ENCODE measurements at places on chromosomes 7 and 10.

DNA sequence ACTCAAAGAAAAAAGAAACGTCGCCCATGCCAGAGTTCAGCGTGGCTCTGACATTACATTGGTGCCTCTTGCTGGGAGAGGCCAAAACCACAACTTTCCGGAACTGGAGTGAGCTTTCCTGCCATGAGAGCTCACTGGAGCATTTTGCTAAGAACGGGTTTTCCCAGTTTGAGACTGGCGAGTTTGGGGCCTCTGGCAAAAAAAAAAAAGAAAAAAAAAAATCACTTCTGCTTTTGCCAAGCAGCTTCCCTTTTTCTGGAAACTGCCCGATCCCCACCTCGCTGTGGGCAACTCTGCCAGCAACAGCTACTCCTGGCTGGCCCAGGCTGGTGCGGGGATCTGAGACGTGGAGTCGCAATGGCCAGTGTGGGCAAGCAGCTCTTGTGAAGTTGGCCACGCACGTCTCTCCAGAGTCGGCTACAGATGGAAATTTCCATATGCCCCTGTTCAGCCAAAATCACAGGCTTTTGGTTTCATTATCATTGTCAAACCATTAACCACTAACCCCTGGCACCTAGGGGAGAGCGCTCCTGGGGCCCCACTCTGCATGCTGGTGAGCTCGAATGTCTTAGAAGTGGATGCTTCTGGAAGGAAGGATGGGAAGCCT, 25.7 kb downstream of the PRKAG2 start:
- DNase-seq: no peak

- peak; percentile 8 for DNase-seq
Measured at GRCh38 chr7:89623018-89623672, 531.1 kb upstream of the STEAP1 start.

DNA sequence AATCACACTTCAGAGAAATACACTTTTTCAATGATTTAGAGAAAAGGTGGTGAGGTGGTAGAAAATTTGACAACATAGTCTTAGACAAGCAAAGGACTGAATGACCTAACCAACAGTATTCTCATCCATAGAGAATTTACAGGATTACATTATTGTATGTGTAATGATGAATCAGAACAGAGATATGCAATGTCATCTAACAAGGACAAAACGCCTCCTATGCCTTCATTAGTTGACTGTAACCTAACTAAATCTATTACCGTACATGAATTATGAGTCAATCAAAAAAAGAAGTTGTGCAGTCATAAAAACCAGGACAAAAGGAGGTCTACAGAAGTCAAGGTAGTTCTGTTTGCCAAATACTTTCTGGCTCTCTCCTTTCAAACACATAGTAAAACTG, 66.5 kb downstream of the RAB11FIP2 start:
- DNase-seq: no peak

- DNase-seq: no peak
Measured at GRCh38 chr10:10432296-10433035, 585.2 kb upstream of the CELF2 start.

DNA sequence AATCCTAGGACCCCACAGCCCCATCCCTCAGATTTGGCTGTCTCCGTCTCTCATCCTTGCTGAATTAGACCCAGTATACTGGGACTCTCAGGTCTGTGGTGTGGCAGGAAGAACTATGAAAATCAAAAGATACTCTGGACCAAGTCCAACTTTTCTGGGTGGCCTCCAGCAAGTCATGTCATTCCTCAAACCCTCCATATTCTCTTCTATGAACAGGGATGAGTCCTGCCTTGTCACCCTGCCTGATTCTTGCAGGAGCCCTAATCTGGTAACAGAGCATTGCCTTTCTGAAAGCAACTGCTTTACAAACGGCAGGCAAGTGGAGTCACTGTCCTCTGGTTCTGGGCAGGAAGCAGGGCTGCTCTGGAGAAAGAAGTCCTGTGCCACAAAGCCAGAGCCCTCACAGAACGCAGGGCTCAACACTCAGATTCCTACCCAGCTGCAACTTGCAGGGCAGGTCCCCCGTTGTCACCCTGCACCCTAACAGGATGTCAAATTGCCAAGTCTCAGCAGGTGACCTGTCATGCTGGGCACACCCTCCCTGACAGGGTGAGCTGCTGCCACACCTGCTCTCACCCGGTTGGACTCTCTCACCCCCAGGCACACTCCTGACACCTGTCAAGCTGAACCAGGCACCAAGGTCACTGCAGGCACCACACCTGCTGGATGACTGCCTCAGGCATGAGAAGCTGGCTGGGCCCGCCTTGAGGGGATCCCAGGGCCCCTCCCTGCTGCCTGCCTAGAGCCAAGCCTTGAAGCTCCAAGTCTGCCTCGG, 227.7 kb downstream of the KCNMA1 start:
- no peak for DNase-seq

DNA sequence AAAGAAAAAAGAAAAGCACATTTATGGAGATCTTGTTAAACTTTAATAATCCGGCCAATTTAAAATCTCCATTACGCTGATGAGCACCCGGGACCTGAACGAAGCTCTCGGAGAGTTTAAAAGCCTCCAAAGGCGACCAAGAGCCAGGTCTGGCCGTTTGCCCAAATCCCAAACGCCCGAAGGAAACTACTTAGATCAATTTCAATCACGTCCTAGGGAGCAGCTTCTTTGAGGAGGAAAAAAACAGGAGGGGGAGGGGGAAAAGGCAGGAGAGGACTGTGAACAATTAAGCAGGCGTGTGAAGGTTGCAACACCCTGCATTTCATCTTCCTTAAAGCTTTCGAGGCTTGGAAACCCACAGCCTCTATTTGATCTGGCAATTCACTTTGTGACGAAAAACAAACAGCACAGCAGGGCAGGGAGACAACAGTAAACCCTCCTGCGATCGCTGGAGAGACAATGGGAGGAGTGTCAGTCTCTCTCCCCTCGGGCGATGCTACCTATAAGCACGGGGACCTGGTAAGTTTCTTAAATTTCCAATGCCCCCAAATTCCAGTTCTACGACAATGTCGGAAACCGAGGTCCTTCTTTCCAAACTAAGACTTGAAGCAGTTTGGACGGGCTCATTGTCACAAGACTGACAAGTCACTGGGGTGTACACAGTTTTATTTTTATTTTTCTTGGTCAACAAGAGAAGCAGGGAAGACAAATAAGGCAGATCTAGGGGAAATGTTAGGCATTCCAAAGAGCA, 1.2 kb downstream of the KLF6 start:
- DNase-seq: peak; percentile 42

DNA sequence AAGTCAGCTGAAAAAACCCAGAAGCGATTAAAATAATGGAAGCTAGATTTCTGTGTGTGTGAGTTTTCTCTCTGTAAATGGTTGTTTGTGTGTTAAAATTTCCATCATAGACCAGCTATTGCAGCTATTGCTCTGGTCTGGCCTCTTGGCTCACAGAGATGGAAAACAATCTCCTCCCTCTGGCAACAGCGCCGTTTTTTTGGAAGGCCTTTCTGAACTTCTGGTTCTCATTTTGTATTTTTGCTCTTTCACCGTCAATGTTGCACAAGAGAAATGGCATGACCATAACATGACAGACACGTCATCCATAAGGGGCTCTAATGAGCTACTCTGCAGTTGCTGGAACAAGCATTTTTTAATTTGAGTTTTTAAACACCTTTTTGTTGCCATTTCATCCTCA, 91.0 kb downstream of the CUBN start:
- DNase-seq: no peak

DNA sequence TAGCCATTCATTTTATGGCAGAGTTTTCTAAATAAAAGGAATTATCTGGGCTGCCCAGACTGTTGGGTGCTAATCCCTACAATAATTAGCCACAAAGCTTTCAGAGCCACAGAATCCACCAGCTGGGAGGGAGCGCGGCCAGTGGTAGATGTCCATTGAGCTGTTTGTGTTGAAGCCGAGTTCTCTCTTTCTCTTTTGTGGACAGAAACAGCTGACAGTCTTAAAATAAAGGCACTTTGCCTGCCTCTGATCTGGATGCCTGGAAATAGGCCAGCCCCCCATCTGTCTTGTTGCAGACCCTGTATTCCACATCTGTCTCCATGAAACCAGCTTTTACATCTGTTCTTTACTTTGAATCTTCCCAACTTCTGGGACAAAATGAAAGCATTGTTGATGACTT, 66.1 kb downstream of the MTPN start:
- DNase-seq: no peak

DNA sequence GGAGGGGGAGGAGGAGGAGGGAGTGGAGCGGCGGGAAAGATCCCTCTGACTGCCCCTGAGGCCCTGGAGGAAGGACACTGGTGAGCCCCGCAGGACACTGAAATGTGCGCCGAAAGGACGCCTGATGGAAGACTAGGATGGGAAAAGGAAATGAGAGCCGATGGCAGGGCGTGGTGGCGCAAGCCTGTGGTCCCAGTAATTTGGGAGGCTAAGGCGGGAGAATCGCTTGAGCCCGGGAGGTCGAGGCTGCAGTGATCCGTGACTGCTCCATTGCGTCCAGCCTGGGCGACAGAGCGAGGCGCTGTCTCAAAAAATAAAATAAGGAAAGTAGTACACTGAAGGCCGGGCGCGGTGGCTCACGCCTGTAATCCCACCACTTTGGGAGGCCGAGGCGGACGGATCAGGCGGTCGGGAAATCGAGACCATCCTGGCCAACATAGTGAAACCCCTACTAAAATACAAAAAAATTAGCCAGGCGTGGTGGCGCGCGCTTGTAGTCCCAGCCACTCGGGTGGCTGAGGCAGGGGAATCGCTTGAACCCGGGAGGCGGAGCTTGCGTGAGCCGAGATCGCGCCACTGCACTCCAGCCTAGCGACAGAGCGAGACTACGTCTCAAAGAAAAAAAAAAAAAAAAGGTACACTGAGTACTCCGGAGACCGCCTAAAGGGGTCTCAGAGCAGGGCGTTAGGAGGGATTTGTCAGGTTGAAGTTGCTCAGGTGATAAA, 561 bp upstream of the HNRNPF start:
- DNase-seq: no peak

- DNase-seq: no peak
Measured at GRCh38 chr7:117666031-117666430, 186.2 kb downstream of the CFTR start.

- DNase-seq: no peak
Measured at GRCh38 chr7:107387128-107387527, 82.7 kb upstream of the GPR22 start.

DNA sequence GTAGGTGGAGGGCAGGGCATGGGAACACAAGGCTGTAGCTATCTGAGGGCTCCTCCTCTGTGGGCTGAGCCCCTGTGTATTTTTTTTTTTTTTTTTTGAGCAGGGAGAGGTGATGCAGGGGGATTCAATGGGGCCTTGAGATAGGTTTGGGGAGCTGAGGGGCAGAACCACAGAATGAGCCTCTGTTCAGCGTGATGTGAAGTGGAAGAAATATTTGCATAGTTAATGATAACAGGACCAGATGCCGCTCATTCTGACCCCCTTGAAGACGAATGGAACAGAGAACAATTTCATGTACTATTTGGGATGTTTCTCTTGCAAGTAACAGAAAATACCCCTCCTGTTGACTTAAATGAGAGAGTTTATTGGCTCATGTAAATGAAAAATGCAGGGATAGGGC, 69.7 kb upstream of the EMX2 start:
- no peak for DNase-seq

- peak; percentile 34 for DNase-seq
Measured at GRCh38 chr10:71359364-71360046, 37.2 kb upstream of the CDH23 start.

DNA sequence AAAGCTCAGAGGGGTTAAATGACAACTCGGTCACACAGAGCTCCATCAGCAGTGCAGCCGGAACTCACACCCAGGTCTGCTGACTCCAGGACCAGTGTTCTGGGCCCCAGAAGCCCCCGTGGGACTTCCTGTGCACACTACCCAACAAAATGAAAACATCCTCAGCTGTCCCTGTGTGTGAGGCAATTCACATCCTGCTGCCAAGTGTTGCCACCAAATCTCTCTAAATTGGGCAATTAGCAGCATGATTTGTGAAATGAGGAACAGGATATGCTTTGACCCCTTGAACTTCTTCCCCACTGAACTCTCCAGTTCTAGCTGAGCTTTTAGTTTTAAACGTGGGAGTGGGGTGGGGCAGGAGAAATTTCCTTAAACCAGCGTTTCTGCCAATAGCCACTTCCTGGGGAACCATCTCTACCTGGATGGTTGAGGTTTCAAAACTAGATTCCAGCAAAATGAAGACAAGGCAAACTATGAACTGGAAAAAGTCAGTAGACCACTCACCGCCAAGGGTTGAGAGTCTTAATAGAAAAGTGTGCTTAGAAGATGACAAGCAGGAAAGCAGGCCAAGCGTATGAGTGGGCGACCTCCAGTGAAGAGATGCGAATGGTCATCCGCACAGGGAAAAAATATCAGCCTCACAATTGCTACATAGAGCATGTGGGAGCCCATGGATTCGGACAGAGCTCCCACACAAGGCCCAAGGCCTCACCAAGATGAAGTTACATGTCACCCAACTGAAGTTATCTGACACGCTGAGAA, 51.9 kb upstream of the CHST15 start:
- no peak for DNase-seq

DNA sequence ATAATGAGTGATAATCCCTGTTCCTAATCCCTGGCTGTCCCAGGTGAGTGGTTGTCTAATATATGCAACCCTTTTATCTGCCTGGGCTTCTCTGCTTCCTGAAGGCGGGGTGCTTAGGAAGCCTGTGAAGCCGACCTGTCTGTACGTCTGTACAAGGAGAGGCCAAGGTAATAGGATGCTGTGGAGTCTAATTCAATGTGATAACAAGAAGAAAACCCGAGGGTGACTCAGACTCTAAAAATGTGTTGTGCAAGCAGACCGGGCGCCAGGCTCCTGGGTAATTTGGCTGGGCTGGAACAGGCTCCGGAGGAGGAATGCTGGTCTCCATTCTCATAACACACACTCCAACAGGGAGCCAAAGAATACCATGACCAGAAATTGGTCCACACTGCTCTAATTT, 43.6 kb downstream of the THNSL1 start:
- DNase-seq: no peak

GRCh38 chr7:112876877-112877276, 86.7 kb upstream of the TMEM168 start:
- DNase-seq: no peak

DNA sequence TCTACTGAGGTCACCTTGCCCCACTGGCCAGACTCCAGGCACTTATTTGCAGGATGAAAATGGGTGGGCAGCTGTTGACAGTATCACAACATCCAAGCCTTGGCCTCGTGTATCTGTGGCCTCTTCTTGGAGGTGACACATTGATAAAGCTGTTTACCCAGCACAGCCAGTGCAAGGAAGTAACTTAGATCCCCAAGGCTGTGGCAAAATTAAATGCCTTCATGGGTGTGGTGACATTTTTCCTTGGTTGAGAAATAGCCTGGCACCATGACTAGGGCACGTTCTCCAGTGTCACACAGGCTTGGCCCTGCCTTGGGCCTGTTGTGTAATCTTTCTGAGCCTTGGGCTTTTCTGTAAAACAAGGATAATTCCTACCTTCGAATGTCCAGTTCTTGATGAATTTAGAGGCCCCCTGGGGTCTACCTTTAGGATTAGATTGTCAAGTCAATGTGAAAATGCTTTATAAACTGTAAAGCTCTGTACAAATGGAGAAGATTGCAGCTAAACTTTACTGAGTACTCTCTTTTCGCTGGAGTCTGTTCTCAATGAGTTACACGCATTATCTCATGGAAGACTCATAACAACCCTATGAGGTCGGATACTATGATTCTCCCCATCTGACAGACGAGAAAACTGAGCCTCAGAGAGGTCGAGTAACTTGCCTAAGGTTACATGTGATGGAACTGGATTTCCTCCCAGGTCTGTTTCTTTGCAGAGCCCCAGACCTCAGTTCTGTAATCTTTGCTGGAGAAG, 46.7 kb upstream of the LOXL4 start:
- DNase-seq: no peak
